ENCODE measurements at places on chromosomes 3 and 15.

GRCh38 chr3:159765030-159765859 is 223.4 kb upstream of the IL12A start:
- peak; percentile 39 for DNase-seq

GRCh38 chr3:133490468-133491351 is 82.8 kb upstream of the CDV3 start:
- peak; percentile 74 for DNase-seq

GRCh38 chr3:71129611-71130431 is 453.7 kb downstream of the FOXP1 start:
- no peak for DNase-seq

DNA sequence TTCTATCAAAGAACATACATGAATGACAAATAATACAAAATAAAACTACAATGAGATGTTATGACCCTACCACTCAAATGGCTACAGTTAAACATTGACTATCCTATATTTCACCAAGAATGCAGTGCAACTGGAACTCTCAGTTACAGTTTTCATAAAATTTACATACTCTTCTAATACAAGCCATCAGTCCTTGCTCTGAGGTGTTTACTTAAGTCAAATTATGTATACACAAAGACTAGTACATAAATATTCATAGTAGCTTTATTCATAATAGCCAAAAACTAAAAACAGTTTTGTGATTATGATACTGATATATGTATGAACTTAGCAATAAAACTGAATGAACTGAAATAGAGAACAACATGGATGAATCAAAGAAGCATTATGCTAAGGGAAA is 19.2 kb downstream of the MLF1 start:
- no peak for DNase-seq

Data from GM13977 (cell line).